ENCODE measurements at places on chromosomes 2 and 18. TPM values are rescaled to one million over a fixed set of nuclear protein-coding genes. Genes with fewer than 3 reads are reported as not detected.

Gene ROCK2
- total RNA-seq = 22.1 TPM

Gene GBX2
- 0.53 TPM for total RNA-seq

Gene COBLL1
- 1.3 TPM for total RNA-seq

Gene NT5C1B
- total RNA-seq = not detected

Gene CCDC150
- total RNA-seq = 11.3 TPM

Gene FAM124B
- total RNA-seq = 7.6 TPM

Gene IL36G
- not detected for total RNA-seq

Gene CHRNG
- not detected for total RNA-seq

Gene MSH6
- 142 TPM for total RNA-seq

Gene SLC23A3
- 0.64 TPM for total RNA-seq

Gene FBXO36
- total RNA-seq = 0.29 TPM

Gene FOXI3
- total RNA-seq = not detected

Gene TFCP2L1
- 1.00 TPM for total RNA-seq

Gene TUBB8B
- not detected for total RNA-seq

Gene ANKRD30B
- total RNA-seq = not detected

Gene EPAS1
- total RNA-seq = 11.2 TPM

Gene TEKT4
- 0.58 TPM for total RNA-seq

Gene CD226
- total RNA-seq = 2.0 TPM

Gene CCDC68
- 1.3 TPM for total RNA-seq

Gene ATG4B
- total RNA-seq = 54.9 TPM

Gene NRP2
- total RNA-seq = 0.13 TPM

Gene GALR1
- not detected for total RNA-seq

Gene XDH
- not detected for total RNA-seq

Gene PRADC1
- 36.3 TPM for total RNA-seq

Gene CD8A
- total RNA-seq = 0.07 TPM

Gene GLB1L
- total RNA-seq = 3.6 TPM

Gene PLEK
- 0.56 TPM for total RNA-seq

Gene RNMT
- total RNA-seq = 41.4 TPM

Gene EPB41L5
- 8.7 TPM for total RNA-seq
